Nucleus accumbens (tissue), 56 donors: ENCODE measurements at places on chromosomes 3 and 15.

- DNase-seq, result no peak
Observed at GRCh38 chr15:34993877-34994276, 5.8 kb upstream of the ZNF770 start.

- DNase-seq, result no peak
Observed at GRCh38 chr3:111715911-111716523, 120.9 kb upstream of the ZBED2 start.

DNA sequence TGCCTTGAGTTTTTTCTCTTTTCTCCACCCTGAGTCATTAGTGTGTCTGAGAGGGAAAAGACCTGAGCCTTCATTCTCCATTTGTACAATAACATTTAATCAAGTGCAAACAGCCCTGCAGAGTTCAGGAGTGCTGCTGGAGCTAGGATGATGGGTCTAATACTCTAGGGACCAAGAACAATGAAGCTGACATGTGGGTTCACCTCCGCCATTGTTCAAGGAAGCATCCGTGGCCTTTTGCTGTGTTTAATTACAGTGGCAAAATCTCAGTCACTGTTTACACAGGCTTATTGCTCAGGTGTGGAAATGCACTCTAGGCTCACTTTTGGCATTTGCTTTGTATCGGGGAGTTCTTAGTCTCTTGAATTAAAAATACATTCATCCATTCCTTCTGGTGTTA, 259.6 kb downstream of the LRTM1 start:
- no peak for DNase-seq

GRCh38 chr3:15711281-15711680, 86.5 kb downstream of the ANKRD28 start:
- DNase-seq, result no peak

- DNase-seq, result no peak
Observed at GRCh38 chr15:80105595-80105994, 46.1 kb downstream of the ZFAND6 start.

DNA sequence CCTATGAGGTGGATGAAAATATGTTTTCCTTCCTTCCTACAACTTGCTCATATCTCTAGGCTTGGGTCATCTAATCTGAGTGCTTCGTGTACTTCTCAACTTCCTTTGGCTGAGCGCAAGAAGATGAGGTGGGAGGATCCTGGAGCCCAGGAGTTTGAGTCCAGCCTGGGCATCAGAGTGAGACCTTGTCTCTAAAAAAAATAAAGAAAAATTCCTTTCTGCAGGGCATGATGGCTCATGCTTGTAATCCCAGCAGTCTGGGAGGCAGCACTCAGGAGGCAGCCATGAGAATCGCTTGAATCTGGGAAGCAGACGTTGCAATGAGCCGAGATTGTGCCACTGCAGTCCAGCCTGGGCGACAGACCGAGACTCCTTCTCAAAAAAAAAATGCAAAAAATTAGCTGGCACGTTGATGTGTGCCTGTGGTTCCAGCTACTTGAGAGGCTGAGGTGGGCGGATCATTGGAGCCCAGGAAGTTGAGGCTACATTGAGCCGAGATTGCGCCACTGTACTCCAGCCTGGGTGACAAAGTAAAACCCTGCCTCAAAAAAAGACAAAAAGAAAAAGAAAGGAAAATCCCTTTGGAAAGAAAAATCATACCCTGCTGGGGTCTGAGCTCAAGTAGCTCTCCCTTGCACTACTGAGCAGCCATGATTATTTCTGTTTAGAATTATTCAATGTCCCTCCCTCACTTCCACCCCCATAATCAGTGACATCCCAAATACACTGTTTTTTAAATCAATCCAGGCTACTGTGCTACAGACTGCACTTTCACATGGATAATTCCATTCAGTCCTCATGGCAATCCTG, 28.0 kb upstream of the RAB11A start:
- DNase-seq, result no peak

- DNase-seq, result no peak
Observed at GRCh38 chr3:189572249-189572648, 58.9 kb upstream of the TP63 start.

- DNase-seq, result no peak
Observed at GRCh38 chr3:148309390-148310035, 388.2 kb upstream of the AGTR1 start.

- no peak for DNase-seq
Observed at GRCh38 chr3:127124120-127124519, 68.8 kb upstream of the PRR23E start.

DNA sequence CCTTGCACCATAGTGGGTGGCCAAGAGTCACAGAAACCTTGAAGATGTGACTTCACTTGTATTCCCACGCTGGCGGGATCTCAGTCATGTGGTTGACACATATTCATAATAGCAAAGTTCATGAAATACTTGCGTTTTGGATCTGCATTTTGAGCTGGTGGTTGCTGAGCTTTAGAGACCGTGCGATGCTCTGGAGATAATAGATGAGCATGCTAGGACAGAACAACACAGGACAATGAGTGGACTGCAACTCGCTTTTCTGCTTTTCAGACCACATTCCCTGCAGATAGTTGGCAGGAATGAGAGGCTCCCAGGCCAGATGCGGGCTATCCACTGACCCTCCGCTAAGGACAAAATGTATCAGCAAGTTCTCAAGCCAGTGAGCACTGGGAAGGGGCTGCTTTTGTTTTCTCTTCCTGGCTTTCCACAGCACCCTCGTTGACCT, 13.8 kb upstream of the STARD5 start:
- no peak for DNase-seq

DNA sequence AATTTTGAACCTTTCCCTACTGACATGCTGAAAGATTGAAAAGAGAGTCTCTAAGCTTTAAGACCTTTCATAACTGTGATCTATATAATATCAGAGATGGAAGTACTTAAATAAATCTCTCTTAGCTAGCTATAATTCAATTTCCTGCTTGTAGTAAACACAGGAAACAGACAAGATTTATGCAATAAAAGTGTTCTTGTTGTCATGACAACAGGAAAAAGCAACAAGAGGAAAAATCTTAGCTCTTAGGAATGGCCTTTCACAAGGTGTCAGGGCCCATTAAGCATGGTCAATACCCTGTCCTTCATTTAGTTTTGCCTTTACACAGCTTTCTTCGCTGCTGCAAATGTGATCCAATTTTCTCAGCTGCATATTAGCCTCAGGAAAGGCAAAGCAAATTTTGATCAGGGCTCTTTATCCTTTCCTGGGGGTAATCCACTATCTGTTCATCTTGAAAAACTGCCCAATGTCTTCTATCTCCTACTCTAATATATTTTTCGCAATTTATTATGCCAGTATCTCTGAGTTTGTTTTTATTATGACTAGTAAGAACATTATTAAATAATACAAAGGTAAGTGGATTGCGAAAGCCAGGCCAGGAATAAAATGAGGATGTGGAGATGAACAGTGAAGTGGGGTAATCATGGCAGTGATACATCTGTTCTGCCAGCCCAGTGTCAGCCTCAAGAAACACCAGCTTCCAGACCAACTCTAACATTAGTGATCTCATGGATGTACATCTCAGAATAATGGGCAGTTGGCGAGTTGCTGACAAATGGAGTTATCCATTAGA, 28.7 kb downstream of the SIDT1 start:
- DNase-seq, result no peak

DNA sequence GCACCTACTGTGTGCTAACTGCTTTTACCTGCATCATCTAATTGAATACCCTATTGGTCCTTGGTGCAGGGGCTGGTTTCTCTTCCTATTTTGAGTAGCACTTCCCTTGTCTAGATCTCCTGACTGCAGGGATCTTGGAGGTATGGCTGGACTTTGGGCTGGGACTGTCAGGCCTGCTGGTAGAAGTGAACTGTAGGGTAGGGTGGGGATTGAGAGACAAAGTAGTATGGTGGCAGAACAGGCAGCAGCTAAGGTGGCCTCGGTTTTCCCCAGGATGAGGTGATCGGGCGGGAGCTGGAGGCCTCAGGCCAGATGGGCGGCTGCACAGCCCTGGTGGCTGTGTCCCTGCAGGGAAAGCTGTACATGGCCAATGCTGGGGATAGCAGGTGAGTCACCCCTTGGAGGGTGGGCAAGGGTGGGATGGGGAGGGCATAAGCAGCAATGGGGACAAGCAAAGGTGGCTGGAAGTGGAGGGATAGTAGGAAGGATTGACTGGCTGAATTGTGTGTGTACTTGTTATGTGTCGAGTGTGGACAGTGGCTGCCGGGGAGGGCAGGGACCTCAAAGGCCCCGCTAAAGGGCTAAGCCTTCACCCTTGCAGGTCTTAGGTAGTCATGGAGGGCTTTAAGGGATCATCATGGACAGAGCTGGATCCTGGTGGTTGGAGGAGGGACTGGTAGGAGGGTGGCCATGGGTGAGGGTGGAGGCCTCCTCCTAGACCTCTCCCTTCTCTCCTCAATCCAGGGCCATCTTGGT, 2.0 kb downstream of the PPM1M start:
- DNase-seq, result no peak

DNA sequence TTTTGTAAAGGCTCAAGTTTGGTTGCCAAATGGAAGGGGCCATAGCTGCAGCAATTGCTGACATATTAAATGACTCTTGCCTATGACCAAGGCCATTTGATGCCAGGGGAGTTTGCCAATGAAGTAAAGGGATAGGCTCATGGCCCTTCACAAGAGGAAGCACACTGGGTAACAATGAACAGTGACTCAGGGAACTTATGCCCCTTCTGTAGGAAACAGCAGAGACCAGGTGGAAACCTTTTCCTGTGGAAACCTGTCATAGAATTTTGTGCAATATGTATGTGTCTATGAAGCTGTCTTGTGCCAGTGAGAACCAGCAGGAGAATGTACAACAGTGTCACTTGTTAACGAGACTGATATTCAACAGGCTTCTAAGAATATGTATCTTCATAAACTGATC, 25.4 kb upstream of the AVEN start:
- DNase-seq, result no peak

DNA sequence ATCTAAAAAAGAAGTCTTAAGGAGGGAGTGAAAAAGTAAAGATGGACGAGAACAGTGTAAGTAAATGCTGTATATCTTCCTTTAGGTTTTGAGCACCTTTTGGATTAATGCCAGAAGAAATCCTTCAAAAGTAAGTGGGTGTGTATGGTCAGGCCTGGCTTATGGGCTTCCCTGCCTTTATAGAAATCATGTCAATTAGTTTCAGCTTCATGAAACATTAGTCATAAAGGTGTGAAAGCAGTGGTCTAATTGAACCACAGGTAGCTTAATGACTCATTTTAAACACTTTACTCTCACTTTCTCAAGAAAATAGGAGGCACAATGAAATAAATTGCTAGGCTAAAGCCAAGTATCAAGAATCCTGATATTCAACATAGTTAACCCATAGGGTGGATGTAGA, 467.4 kb upstream of the DPPA4 start:
- DNase-seq, result no peak

GRCh38 chr3:178350763-178351162, 185.5 kb upstream of the KCNMB2 start:
- DNase-seq, result no peak

DNA sequence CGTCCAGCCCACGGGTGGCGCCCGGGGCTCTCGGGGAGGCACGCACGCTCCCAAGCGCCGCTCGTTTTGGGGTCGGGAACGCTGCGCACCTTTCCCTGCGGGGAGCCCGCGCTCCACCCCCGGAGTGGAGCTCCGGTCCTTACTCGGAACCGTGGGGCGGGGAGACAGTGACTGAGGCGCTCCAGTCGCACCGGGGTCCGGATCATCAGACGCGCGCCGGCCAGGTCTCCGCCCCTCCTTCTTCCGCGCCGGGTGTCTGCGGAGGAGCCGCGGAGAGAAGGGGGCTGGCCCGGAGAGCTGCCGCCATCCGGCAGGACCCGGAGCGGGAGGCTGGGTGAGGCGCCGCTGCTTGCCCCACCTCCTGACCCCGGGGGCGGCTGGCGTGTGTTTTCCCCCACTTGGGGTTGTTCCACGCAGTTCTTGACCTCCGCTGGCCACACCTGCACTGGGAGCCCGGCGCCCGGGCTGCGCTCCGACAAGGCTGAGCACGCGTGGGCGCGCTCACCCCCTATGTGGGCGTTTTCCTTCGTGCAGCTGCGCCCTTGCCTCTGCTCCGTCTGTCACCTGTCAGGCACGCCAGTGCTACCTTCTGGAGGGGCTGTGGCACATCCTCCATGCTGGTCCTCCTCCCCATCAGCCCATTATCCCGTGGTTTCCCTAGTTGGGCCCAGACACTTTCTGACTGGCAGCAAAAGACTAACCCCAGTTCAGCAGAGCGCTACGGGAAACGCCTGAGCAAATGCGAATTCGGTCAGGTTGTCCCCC, at the start of gene MCF2L2:
MCF2L2 (minus strand) TSS at position 173 of the 765 bp plus-strand sequence. CDS start 642 bp downstream, outside the sequence.
- DNase-seq, result peak; percentile 25

DNA sequence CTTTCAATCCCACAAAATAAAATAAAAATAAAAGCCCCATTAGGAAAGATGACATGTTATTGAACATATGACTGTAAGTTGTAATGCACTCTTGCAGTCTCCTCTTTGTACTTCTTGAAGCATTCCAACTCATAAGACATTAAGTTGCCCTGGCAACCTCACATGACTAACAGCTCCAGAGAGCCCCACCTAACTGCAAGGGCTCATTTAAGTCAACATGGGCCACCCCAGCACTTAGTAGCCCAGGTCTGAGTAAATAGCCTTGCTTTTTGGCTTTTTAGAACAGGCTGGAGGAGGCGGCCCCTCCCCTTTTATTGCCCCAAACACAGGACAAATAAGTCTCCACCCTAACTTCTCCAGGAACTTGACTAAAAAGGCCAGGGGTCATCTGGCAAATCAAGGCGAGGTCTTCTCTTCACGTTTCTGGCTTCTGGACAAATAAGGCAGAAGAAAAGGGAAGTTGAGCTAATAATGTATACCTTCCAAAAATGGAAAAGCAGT, 135.1 kb downstream of the TMCO5A start:
- DNase-seq, result no peak

- no peak for DNase-seq
Observed at GRCh38 chr3:171397089-171397488, 63.1 kb downstream of the TNIK start.

DNA sequence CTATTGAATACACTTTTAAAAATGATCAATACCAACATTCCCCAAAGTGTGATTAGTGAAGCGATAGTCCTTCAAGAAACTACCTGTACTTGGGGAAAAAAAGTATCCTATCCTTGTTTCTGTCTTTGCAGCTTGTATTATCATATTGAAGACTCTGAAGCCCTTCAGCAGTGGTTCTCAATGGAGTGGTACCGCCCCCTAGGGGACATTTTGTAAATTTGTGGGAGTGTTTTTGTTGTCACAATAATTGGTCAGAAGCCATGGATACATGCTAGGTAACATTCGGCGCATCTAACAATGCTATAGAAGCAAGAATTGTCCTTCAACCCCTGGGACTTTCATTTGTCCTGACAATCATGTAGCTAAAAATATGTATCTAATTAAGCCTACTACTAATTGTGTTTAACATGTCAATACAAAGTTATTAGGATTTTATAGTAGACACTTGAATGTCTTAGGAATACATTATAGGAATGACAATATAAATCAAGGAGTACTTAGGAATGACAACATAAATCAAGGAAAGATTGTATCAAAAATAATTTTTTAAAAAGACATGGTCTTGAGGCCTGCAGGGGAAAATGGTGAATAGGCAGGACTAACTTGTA, 53.7 kb downstream of the NMD3 start:
- no peak for DNase-seq

DNA sequence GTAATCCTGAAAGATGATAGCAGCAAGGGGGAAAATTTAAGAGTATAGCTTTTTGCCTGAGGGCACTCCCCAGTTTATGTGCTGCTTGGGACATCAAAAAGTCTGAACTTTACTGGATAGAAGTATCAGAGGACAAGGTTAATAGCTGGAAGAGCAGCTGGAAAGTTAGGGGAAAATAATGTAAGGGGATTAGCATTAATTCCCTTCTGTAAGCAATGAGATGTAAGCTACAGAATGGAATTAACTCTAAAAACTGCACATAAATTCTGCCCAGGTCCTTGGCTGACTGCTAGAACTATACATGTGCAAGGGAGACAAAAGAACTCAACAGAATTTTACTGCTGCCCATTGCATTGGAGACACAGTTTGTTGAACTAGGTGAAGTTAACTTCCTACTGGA, 55.6 kb downstream of the ATP11B start:
- DNase-seq, result no peak

- DNase-seq, result no peak
Observed at GRCh38 chr3:133570139-133570936, 3.1 kb upstream of the CDV3 start.
